Cerebellar nuclear complex (tissue), 1 donor: ENCODE measurements at places on chromosomes 1 and 21.

- DNase-seq, result no peak
Measured at GRCh38 chr1:180451504-180451903, 50.9 kb downstream of the ACBD6 start.

DNA sequence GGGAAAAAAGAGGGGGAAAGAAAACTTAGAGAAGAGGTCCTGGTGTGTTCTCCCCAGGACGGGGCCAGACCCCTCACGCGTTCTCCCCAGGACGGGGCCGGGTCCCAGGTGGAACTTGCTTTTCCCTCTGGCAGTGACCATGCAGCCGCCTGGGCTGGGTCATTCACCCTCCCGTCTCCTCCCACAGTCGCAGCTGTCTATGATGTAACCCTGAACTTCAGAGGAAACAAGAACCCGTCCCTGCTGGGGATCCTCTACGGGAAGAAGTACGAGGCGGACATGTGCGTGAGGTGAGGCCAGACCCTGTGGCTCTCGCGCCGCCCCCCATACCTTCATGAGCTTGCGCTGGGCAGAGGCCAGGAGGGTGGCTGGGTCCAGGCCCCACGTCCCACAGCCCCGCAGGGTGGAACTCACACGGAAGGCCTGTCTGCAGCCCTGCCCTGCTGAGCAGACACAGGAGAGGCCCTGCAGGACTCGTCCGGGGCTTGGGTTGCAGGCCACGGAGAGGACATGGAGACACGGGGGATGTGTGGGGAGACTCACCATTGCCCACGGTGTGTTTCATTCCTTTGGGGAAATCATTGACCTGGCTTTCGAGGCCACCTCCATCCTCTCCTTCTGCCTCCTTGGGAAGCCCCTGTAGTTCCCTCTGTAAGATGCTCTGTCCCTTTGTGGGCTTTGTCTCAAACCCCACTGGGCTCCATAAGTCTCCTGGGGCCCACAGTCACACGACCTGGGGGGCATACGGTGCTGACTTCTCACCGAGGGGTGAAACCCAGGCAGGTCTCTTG lies 40.7 kb upstream of the TRAPPC10 start:
- DNase-seq, result no peak

DNA sequence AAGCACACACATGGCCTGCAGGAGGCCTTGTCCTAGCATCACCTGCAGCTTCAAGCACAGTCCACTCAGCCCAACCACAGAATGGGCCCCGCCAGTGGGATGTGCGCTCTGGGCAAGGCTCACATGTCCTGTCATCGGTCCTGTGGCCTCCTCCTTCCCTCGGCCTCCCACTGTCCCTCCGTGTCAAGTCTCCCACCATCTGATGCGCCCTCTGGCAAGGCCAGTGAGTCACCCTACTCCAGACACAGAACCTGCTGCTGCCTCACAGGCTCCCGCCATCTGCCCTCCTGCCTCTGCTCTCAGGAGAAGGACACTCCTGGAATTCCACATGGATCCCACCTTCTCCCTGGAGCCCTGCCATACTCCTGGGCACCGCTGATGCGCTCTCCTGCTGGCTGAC lies 14.2 kb downstream of the KCNAB2 start:
- no peak for DNase-seq

- no peak for DNase-seq
Measured at GRCh38 chr1:34858901-34859445, 576 bp downstream of the SMIM12 start.

GRCh38 chr1:3702990-3703728 lies 49.1 kb upstream of the CCDC27 start:
- DNase-seq, result no peak

DNA sequence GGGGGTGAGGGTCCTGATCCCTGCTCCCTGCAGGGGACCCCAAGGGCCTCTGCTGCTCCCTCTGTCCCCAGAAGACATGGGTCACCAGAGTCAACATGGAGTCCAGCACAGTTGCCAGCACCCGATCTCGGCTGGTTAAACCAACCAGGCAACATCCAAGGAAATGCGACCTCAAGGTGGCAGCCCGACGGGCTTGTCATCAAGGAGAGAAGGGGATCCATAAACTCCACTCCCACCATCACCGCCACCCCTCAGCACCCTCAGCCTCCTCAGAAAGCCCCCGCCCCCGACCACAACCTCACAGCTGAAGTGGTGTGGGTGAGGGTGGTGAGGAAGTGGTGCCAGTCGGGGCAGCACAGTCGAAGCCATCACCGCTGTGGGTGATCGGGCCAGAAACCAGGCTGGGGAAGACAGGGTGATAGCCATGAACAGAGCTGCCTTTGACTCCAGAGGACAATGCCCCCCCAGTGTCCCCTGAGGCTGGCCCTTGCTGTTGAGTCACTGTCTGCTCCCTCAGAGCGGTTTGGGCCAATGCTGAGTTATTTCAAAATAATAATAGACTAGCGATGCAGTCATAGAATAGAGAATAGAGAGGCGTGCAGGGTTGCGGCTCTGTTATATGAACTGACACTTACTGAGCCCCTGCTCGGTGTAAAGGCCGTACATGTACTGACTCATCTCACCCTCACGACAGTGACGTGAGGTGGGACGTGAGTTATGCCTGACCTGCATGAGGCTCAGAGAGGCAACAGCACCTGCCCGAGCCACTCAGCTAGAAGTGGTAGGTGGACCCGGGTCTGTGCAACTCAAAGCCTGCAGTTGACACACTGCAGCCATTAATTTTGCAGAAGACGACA lies 88.7 kb upstream of the IFFO2 start:
- DNase-seq, result no peak
